ENCODE measurements at places on chromosomes 3 and 15.

DNA sequence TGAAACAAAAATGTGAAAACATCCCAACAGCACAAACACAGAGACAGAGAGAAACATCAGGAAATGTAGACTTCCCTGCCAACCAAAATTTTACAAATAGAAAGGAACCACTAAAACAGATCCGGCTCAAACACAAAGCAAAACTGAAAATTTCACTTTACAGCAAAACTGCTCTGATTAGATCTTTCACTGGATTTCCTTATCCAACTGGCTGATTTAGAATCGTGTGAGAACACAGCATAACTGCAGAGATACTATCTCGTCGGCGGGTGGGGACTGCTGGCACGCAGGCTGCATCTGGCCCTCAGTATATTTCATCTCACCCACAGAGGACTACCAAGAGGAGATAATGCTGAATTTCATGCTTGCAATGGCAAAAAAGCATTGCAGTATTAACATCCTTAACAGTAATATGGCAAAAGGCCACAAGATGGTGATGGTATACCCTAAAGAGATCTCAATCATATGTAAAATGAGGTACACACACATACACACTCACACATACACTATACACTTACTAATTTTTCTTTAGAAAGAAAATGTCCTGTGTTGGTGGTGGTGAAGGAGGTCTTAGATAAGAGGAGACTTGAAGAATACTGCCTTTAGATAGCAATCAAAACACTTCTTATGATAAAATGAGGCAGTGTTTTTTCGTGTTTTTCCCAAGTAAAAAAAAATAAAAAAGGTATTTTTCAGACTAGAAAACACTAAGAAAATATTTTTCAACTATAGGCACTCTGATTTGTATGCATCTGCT, 10.6 kb upstream of the LEO1 start:
- peak; percentile 96 for DNase-seq

- no peak for DNase-seq
These were observed 89.4 kb downstream of the CD47 start for GRCh38 chr3:108001457-108001856.

DNA sequence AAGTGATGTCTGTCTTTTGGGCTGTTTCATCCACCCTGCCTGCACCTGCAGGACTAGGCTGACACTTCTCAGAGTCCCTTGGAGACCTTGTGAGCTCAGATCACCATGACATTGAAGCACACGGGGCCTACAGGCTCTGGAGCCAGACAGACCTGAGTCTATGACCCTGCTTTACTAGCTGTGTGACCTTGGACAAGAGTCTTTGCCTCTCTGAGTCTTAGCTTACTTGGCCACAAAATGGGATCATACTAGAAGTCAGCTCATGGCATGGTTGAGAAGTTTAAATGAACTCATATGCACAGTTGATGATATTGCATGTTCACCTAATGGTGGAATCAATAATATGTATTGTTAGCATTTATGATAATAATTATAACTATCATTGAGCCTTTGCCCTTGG, 102.9 kb upstream of the SMAD3 start:
- no peak for DNase-seq

- DNase-seq, result no peak
These were observed 75.0 kb upstream of the GCNT3 start for GRCh38 chr15:59536553-59536952.

DNA sequence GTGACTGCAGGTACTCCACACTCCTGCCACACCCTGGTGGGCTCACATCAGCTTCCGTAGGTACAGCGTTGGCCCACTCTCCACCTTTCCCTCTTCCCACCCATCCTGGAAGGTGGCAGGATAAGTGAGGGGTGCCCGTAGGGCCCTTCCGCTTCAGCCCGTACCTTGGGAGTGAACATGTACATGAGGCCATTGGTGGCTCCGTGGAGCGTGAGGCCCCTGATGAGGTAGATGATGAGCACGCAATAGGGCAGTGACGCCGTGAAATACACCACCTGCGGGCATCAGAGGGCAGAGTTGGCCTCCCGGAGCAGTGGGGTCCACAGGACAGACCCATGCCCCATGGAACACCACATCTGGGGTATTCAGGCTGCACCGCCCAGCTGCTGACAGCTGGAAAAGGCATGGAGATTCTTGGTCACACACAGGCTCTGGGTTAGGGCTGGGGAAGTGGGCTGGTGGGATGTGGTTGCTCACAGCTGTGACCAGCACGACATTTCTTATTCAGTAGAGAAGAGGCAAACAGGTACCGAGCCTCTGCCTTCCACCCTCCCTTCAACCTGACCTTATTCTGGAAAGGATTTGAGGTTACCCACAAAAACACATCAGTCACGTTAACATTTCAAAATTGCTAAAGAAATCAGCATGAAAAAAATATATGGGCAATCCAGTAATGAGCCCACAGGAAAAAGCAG, 23.8 kb downstream of the SLC6A20 start:
- peak; percentile 83 for DNase-seq

DNA sequence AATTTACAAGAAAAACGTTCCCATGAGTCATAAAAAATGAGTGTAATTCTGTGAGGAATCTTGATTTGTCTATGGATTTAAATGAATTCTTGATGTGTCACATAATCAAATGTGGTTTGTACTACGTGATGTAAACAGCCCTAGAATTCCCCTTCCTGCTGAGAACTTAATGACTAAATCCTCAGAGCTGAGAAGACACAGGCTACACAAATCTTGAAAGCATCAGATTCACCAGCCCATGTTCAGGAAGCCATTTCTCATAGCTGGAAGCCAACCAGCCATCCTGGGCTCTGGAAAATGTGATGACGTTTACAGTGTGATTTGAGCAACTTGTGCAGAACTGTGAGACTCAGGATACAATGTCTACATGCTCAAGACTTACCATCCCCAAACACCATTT, 193.7 kb upstream of the MME start:
- no peak for DNase-seq

DNA sequence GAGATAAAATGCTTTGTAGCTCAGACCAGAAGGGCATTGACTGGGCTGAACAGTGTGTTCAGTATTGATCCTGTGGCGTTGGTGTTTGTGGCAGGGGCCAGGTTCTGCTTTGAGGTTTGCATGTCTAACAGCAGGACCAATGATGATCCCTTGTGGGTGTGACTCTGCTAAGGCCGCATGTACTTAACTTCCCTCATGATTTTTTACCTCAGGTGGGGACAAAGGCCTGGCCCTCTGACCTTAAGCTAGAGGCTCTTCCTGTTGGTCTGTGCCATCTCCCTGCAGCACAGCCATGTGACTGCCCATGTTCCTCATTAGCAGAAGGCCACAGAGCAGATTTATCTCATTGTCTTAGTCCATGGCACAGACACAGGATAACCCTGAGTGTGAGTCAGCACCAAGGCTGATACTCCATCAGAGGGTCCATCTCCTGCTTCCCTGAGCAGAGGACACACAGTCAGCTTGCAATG, 34.3 kb upstream of the BSN start:
- DNase-seq, result no peak

- no peak for DNase-seq
These were observed 24.5 kb downstream of the RASA2 start for GRCh38 chr3:141511361-141511760.

DNA sequence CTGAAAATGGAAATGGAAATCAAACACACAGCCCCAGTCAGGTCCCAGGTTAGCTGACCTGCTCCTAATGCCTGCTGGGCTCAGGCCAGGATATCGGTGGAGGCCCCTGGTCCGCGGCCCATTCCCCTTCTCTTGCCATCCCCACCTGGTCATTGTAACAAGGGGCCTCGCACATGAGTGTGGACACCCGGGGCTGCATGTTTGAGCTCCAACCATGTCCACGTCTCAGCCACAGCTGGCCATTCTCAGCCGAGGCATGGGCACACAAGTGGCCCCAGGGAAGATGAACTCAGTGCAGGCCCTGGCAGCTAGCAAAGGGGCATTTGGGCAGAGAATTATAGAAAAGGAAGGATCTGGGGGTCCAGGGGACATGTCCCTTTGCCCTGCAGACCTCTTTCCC, 41.7 kb downstream of the FAM174B start:
- DNase-seq, result no peak

GRCh38 chr3:87792534-87793336, 266.1 kb downstream of the CGGBP1 start:
- no peak for DNase-seq

- DNase-seq, result no peak
These were observed 8.1 kb downstream of the CAV3 start for GRCh38 chr3:8741581-8742261.

- no peak for DNase-seq
These were observed 360.4 kb upstream of the FRG2C start for GRCh38 chr3:75303741-75304140.

DNA sequence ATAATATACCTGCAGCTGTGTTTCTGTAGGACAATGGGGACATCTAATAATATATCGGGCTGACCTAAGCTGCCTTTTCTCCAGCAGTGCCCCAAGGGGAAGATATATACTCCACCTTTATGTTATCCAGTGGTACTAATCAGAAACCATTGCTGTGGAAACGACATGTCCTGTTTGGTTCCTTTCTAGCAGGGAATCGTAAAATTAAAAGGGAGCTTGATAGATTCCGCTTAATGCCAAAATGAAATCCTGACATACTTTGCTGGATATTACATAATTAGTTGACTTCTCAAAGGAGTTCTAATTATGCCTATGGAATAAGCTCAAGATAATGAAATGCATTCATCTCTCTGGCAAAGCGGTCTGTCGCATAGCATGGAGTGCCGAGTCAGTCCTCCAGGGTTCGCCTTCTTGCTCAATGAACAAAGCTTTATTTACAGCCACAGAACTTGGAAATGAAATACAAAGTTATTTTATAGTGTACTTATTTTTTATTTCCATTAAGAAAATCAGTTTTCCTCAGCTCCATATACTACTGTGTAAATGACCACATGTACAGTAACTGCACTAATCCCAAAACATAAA, 262.8 kb downstream of the LRTM1 start:
- DNase-seq, result no peak

DNA sequence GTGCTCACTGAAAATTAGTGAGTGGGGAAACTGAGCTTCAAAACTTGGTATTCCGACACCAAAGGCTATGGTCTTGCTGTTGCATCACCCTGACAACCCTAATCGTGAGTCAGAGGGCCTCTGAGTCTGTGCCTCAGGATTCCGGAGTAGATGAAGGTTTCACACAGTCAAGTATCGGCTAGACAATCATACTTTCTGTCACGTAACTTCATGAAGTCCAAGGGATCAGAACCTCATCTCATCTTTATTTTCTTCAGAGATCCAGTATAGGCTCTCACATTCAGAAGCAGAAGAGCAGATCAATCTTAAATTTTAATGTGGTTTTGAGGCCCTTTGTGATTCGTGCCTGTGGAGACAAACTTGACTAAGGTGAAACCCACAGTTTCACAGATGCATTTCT, 26.1 kb upstream of the NECTIN3 start:
- no peak for DNase-seq

GRCh38 chr15:72117486-72118016, 399 bp downstream of the MYO9A start:
- DNase-seq, result no peak

DNA sequence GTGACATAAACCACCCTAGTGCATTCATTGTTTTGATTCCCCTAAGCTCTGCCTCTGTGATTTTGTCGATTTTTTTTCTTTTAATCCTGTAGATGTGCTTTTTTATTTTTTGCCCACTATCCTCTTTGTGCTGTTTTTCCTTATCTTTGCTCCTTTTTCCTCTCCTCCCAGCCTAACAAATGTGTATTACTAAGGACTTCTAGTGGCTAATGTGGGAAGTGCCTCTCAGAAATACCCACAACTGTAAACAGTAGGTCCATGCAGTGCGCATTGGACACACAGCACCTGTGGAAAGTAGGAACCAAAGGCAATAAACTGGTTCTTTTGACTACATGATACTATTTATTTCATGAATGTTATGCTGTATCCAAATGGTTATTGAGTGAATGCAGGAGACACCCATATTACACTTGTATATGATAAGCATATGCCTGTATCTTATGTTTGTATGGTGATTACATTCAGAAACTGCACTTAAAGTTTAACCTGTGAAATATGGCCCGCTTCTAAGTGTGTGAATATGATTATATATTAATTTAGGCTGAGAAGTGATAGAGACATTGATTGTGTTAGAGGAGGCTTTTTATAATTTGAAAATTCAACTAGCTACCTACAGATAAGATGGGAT, 147.8 kb downstream of the PLCL2 start:
- peak; percentile 24 for DNase-seq

GRCh38 chr15:53446376-53446775, 313.1 kb downstream of the WDR72 start:
- DNase-seq, result no peak

- DNase-seq, result no peak
These were observed 12.2 kb downstream of the RTP1 start for GRCh38 chr3:187209491-187209890.

DNA sequence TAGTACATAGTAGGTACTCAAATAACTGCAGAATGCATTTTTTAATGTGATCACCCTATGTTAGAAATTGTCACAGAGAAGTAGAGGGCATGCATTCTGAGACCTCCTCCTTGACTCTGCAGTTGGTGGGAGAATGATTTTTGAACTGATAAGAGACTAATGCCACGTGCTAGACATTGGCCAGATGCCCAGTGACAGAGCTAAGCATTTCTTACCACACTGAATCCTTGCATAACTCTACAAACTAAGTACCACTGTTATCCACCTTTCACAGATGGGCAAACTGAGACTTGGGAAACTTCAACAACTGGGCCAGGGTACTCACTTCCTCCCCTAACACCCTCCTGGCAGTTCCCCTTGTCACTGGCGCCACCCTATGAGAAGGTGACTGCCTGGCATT, 33.5 kb upstream of the SPATA12 start:
- no peak for DNase-seq

GRCh38 chr3:34929036-34929435, 710.3 kb upstream of the ARPP21 start:
- DNase-seq, result no peak

DNA sequence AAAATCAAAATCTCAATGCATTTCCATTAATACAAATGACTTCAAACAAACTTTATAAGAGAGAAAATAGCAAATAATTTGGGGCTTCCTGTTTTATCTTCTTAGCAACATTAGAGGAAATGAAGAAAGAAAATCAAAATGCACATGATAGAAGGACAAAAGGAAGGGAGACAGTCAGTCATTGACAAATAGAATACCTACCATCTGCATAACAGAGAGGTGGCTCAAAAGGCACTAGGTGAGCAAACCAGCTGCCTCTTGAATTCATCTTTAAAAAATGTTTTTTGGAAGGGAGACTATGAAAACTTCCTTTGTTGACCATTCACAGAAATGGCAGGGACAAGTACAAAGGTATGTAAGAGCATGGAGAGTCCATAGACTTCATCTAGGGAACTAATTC, 9.4 kb downstream of the NMNAT3 start:
- no peak for DNase-seq

Measured in Jurkat, Clone E6-1 (cell line).